ENCODE measurements at places on chromosomes 12 and 14.

GRCh38 chr14:45112896-45113781 lies 21.1 kb downstream of the FKBP3 start:
- DNase-seq = no peak

DNA sequence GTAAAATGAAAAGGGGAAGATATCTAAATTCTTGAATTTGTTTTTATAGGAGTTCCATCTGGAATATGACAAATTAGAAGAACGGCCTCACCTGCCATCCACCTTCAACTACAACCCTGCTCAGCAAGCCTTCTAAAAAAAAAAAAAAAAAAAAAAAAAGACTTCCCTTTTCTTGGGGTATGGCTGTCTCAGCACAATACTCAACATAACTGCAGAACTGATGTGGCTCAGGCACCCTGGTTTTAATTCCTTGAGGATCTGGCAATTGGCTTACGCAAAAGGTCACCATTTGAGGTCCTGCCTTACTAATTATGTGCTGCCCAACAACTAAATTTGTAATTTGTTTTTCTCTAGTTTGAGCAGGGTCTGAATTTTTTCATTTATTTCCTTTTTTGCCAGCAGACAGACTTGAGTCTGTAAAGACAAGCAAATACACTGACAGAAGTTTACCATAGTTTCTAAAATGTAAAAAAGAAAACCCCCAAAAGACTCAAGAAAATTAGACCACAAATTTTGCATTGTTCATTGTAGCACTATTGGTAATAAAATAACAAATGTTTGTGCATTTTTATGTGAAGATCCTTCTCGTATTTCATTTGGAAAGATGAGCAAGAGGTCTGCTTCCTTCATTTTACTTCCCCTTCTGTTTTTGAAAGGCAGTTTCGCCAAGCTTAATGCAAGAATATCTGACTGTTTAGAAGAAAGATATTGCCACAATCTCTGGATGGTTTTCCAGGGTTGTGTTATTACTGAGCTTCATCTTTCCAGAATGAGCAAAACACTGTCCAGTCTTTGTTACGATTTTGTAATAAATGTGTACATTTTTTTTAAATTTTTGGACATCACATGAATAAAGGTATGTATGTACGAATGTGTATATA lies 12.1 kb upstream of the KCNMB4 start:
- no peak for DNase-seq

GRCh38 chr14:95150910-95151309 lies 6.4 kb downstream of the DICER1 start:
- no peak for DNase-seq

- DNase-seq = no peak
Measured at GRCh38 chr12:27502021-27502435, 22.0 kb upstream of the PPFIBP1 start.

DNA sequence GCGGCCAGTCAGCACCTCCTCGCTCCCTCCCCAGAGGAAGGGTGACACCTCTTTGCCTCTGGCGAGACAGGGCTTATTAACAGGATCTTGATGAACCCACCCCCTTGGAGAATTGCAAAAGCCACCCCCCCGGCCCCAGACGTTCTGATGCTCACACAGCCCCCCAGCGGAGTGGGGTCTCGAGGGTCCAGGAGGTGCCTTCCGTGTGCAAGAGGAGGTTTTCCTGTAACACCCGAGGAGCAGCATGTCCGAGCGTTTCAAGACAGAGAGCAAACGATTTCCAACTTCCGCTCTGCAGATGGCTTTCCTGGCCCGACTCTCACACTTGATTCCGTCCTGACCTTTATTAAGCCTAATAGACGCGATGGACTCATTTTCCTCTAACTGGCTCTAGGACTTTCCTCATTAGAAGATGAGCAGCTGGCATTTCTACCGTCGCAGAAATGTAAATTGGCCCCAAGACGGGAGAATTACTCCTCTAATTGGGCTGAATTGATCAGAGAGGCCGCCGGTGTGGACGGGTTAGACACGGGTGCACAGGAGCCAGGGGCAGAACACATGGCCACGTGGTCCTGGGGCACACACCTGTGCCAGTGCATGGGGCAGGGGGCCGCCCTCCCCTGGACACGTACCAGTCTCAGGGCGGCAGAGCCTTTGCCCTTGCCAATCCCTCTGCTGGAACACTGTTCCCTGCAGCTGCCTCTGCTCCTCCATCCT lies 84.4 kb downstream of the NOC4L start:
- DNase-seq = no peak

GRCh38 chr14:22630486-22630885 lies 13.7 kb downstream of the OR6J1 start:
- no peak for DNase-seq

- no peak for DNase-seq
Measured at GRCh38 chr12:77724367-77724957, 106.2 kb upstream of the NAV3 start.

DNA sequence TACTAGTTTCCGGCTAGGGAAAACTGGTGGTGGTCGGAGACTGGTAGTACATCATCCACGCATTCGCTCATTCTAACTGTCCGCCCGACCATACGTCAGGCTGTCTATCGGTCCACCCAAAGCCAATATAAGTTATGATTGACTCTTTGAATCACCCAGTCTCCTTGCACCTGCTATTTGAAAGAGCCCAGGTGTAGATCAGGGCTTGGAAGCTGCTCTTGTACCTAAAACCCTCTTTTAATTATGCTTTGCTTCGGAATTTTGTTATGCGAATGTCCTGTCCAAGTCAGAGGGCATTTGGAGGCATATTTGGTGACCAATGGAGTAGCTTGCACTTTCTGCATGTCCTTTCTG lies 5.7 kb upstream of the NKX2-1 start:
- DNase-seq = no peak

- DNase-seq = no peak
Measured at GRCh38 chr12:910416-910815, 39.1 kb downstream of the RAD52 start.

DNA sequence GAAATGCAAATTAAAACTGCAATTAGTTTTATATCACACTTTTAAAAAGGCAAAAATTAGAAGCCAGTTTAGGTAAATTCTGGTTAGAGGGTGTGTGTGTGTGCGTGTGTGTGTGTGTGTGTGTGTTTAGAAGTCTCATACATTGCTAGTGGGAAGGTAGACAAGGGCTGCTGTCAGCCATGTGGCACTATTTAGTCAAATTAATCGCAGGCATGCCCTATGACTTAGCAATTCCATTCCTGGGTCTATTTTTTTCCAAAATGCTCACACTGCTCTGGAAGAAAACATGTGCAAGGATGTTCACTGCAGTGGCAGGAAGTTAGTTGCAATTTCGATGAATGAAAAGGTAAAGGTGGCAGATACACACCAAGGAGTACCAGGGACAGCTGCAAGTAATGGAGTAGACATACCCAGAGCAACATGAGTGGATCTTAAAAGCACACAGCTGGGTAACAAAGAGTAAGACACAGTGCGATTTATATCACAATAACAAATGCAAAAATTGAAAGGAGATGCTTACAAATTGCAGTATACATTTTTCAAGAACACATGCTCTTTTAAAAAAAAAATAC lies 11.6 kb downstream of the CAPZA3 start:
- DNase-seq = no peak

DNA sequence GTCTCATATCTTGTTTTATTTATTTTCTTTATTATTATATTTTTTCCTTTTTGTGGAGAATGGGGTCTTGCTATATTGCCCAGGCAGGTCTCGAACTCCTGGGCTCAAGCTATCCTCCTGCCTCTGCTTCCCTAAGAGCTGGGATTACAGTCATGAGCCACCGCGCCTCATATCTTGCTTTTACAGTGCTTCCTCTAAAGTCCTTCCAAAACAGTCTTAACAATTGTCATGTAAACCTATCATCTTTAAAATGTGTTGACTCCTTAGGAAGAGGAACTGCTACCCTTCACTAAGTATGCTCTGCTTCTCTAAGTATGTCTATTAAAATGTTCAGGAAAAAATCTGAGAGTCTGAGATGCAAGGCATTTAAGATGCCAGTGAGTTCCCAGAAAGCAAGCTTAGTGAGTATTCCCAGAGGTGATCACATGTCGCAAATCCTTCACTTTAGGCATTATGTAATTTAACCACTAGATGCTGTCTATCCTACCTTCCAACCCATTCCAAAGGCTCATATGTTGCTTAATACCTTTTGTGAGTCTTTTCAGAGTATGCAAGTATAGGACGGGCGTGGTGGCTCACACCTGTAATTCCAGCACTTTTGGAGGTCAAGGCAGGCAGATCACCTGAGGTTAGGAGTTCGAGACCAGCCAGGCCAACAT lies 19.7 kb upstream of the FOXJ2 start:
- no peak for DNase-seq

DNA sequence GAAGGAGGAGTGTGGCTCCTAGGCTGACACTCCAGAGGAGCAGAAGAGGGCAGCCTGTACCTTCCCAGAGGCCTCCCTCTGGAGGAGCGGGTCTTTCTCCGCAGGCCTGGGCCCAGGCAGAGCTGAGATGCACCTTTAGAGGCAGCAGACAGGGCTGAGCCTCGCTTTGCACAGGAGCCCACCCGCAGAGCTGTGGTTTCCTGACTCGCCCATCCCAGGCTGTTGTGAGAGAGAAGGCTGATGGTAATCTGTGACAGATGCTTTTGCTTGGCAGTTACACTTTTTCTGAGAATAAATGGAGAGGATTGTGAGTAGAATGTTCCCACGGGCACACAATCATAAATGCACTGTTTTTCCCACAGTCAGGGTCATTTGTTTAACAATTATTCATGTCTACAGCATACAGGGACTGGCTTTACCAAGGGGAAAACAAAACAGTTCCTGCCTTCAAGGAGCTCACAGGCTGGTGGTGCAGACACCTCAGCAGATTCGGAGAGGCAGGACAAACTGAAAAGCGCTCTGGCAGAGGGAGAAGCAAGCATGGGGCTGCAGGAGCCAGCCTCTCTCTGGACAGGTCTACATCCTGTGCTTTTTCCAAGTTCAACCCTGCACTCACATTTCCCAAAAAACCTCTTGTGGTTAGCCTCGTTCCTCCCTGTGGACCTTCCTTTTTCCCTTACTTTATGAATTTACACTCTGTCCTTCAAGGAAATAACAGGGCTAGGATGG lies 13.9 kb downstream of the EVL start:
- DNase-seq = no peak

- DNase-seq = no peak
Measured at GRCh38 chr14:49999826-50000379, 107.0 kb downstream of the ARF6 start.
